ENCODE measurements at places on chromosomes 6 and 20.

- DNase-seq = no peak
Measured at GRCh38 chr6:56541741-56542360, 100.8 kb downstream of the DST start.

- peak; percentile 98 for DNase-seq
Measured at GRCh38 chr6:133991096-133991593, 38.1 kb downstream of the TBPL1 start.

GRCh38 chr6:129586815-129587214 is 123.2 kb downstream of the ARHGAP18 start:
- DNase-seq = no peak

- DNase-seq = no peak
Measured at GRCh38 chr6:35973670-35974222, 50.7 kb downstream of the SLC26A8 start.

- no peak for DNase-seq
Measured at GRCh38 chr6:105645958-105646357, 243.1 kb upstream of the PREP start.

- DNase-seq = no peak
Measured at GRCh38 chr6:162459985-162460384, 267.6 kb downstream of the PRKN start.

GRCh38 chr20:44552950-44553908 is 29.1 kb upstream of the PKIG start:
- peak; percentile 68 for DNase-seq

- DNase-seq = no peak
Measured at GRCh38 chr6:82484737-82485626, 121.4 kb downstream of the TPBG start.

GRCh38 chr6:27901801-27902200 is 10.4 kb downstream of the OR2B2 start:
- no peak for DNase-seq

DNA sequence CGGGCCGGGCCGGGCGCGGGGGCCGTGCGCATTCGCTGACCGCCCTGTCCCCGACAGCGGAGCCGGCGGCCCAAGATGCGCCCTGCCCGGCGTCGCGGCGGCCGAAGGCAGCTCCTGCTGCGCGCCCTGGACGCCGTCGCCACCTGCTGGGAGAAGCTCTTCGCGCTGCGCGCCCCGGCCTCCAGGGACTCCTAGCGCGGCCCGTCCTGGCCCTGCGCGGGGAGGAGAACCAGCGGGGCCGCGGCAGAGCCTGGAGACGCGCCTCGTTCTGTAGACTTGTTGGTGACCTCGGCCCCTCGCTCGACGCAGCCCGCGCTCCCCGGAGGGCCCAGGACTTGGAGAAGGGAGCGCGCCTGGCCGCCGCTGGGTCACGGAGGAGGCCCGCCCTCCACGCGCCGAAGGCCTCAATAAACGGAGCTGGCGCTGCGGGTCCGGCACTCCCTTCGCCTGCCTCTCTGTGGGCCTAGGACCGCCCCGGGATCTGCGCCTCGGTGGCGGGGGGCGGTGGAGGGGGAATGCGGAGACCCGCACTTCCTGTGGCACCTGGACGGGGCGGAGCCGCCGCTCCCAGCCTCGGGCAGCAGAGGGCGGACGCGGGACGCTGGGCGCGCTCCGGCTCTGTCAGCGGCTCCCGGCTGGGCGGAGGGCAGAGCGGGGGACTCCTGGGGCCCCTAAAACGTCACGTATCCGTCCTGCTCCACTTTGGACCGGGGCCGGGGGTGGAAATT is 2.7 kb downstream of the C20orf204 start:
- DNase-seq = peak; percentile 40

DNA sequence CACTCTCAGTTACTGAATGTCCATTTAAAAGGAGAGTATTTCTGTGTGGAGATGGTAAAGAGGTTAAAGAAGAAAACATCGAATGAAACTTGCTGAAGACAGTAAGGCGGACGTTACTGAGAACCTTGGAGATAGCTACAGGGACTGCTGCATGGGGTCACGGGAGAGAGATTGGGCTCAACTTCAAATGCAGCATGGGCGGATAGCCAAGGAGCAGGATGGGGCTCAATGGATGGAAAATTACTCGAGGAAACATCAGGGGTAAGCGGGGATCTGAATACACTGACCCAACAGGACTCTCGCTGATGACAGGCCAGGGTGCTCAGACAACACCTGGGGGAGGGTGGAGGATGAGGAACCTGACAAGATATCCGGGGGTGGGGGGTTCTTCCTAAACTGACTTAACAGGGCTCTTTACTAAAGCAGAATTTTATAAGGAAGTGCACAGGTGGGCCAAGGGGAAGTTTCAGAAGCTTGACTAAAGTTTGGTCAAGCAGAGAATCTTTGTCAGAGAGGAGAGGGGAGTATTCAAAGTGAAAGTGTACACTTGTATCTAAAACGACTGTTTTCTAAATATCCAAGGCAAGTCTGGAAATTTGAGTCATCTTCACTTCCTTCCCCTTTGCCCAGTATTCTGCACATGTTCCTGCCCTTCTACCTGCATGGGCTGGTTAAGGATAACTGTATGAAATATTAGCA is 22.8 kb downstream of the ECT2L start:
- no peak for DNase-seq

GRCh38 chr6:25332655-25333071 is 53.5 kb downstream of the CARMIL1 start:
- DNase-seq = no peak

DNA sequence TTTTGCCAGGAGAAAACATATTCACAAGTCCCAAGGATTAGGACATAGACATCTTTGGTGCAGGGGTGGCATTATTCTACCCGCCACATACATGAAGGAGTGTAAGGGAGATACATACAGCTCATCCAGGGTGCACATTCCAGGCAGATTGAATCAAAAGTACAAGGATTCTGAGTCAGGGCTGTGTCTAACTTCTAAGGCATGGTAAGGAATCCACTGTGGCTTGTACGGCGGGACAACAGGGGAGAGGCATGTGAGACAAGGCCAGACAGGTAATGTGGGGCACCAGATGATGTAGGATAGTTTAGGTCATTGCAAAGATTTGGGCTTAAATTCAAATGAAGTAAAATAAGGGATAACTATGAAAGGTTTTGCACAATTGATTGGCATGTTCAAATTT is 780.9 kb downstream of the C6orf118 start:
- DNase-seq = no peak

DNA sequence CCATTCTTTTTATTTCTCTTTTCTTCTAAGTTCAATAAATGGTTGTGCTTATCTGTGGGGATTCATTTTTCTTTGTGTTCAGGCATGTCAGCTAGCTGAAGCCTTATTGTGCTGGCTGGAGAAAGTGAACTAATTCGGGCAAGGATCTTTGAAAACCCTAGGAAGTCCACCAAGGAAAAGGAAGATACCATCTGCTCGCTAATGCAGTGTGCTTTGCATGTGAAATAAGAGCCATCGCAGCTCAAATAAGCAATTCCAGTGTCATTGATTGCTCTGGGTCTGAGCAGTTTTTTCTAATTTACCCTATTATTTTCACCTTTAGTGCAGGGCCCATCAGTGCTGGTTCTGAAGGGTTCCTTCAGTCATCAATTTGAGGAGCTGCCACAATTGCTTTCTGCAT is 309.4 kb upstream of the SOX4 start:
- no peak for DNase-seq

DNA sequence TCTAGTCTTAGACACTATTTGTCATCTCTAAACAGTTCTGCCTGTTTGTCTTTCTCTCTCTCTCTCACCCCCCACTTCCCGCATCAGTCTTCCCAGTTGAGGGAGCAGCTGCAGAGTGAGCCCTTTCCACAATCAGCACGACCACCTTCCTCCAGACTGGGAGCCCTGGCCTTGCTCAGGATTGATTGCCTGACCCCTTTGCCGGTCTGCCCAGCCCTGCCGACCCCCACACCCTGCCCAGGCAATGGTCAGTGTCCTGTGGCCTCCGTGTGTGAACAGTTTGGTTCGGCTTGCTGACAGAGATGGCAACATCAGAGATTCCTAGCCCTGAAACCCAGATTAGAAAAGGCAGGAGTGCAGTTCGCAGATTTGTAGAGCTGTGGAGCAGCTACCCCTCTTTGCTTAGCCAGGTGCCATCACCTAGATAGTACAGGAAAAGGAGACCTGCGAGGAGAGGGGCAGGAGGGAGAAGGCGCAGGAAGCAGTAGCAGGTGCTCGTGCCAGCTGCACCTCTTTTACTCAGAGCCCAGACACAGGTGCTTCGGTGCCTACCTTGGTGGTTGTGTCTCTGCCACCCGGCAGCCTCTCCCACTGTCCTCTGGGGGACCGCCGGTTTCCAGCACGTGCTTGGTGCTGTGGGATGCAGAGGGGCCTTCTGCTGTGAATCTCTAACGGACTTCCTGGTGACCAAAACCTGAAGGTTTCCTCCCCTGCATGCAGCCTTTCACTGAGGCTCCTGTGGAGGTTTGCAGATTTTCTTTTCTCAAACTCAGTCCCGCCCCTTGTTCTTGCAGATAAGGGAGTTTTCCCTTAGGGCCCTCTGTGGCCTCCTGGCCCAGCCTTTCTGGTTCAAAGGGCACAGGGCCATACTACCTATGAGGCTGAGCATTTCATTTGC is 92.4 kb downstream of the SCML4 start:
- DNase-seq = no peak

Data from fibroblast of skin of scalp (primary cell).